ENCODE measurements at places on chromosomes 2 and 18. TPM values are rescaled to one million over a fixed set of nuclear protein-coding genes. Genes with fewer than 3 reads are reported as not detected.

RGPD4 gene
- total RNA-seq, result not detected

CBLN2 gene
- 0.12 TPM for total RNA-seq

MRO gene
- 0.82 TPM for total RNA-seq

CFAP221 gene
- total RNA-seq, result not detected

TACR1 gene
- under 0.01 TPM for total RNA-seq

UGT1A8 gene
- not detected for total RNA-seq

EVX2 gene
- total RNA-seq, result 0.09 TPM

SERPINB10 gene
- total RNA-seq, result not detected

AFF3 gene
- 0.58 TPM for total RNA-seq

TCF23 gene
- total RNA-seq, result not detected

NXPH2 gene
- total RNA-seq, result not detected

UGP2 gene
- 168 TPM for total RNA-seq

CABLES1 gene
- 2.1 TPM for total RNA-seq

DNAJC5G gene
- total RNA-seq, result not detected

INO80D gene
- total RNA-seq, result 6.0 TPM
